ENCODE measurements at places on chromosomes 3 and 15.

GRCh38 chr15:84050076-84050475 lies 185.5 kb upstream of the GOLGA6L4 start:
- DNase-seq = no peak

- peak; percentile 18 for DNase-seq
Measured at GRCh38 chr15:40150163-40150925, 10.5 kb upstream of the BUB1B start.

DNA sequence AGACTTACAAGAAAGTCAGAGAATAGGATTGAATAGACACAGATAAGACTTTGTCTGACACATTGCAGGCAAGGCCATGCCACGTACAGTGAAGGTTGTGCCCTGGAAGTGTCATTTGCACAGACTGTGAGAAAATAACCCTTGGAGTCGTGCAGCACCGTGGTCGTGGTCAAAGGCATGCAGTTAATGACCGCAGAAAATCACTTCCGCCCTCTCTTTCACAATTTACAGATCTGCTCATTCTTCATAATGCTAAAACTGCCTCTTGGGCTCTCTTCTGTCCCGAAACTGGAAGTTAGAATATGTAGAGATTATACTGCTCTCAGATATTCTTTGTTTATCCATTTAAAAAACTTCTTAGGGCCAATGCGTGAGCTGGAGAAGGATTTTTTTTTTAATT lies 73.2 kb upstream of the CTXND1 start:
- DNase-seq = no peak

GRCh38 chr3:182637350-182638110 lies 155.8 kb upstream of the ATP11B start:
- no peak for DNase-seq

- no peak for DNase-seq
Measured at GRCh38 chr3:197352382-197352781, 54.0 kb upstream of the DLG1 start.

DNA sequence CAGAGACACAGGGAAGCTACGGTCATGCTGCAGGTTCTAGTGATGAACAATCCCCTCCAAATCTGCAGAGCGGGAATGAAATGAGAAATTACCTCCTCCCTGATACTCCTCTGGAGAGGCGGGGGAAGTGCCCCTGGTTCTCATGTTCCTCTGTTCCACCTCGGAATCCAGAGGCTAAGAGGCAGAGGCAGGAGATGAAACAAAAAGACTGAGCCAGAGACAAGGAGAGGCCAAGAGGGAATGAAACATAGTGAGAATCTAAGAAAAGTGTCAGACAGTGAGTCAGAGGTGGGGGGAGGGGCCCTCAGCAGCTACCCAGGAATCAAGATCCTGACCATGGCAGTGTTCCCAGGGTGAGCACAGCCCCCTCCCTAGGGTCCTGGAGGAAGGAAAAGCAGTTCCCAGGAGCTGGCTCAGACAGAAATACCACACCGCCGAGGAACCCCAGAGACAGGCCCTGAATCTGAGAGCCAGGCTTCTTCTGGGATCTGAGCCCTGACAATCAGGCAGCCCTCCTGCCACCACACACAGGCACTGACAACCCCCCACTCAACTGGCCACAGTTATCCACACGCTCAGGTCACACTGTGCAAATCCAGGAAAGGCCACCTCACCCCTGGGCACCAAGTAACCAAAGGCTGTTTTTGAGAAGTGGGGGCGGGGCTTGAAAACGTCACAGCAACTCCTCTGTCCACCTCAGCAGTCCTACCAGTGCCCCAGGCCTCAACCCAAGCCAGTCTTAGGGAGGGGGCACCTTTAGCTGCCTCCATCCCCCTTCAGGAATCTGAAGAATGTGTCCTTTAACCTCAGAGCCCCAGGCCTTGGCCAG lies 2.4 kb downstream of the CSRNP1 start:
- peak; percentile 81 for DNase-seq

DNA sequence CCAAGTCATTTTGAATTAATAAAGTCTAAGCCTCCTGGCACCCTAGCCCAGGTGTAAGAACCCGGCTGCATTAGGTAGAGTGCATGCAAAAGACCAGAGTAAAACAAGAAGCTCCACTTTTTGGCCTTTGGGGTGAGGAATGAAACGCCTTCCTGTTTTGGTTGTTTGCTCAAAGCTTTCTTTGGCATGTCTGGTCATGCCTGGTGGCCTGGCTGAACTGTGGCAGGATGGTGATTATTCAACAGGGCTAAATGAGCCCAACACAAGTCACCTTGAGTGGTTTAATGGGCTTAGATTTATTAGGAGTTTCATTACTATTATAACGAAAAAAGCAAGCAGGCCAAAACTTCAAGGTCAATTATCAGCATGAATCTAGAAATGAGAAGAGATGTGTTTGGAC lies 40.9 kb upstream of the LDHAL6B start:
- DNase-seq = no peak

GRCh38 chr15:58934114-58934447 lies 602 bp upstream of the SLTM start:
- no peak for DNase-seq

DNA sequence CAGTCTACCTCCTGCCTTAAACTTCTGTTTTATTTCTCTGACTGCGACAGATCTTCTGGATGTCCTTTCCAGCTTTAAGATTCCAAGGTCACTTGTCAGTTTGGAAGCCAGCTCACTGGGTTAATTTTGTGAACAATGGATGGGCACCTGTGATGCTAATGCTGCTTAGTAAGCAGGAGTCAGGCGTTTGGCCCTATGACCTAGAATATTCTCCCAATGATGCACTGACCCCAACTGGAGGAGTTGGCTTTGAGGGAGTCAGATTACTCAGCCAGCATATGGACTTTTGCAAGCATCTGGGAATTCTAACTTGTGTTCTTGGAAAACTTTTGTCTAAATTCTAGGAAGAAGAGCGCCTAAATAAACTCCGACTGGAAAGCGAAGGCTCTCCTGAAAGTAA lies 28.1 kb downstream of the HACD3 start:
- no peak for DNase-seq

DNA sequence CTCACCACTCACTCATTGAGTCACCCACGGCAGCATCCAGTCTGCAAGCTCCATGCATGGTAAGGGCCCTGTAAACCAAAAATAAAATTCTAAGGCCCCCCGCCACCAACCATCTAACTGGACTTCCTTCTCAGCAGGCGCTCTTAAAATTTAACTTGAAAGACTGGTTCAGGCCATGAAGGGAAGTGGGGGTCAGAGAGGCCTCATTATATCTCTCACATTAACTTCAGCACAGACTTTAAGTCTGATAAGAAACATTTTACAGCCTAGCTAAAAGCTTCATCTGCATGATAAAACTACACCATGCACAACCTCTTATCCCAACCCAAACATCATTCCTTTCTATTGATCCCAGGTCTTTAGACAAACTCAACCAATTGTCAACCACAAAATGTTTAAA lies 38.5 kb downstream of the FBLN2 start:
- no peak for DNase-seq

DNA sequence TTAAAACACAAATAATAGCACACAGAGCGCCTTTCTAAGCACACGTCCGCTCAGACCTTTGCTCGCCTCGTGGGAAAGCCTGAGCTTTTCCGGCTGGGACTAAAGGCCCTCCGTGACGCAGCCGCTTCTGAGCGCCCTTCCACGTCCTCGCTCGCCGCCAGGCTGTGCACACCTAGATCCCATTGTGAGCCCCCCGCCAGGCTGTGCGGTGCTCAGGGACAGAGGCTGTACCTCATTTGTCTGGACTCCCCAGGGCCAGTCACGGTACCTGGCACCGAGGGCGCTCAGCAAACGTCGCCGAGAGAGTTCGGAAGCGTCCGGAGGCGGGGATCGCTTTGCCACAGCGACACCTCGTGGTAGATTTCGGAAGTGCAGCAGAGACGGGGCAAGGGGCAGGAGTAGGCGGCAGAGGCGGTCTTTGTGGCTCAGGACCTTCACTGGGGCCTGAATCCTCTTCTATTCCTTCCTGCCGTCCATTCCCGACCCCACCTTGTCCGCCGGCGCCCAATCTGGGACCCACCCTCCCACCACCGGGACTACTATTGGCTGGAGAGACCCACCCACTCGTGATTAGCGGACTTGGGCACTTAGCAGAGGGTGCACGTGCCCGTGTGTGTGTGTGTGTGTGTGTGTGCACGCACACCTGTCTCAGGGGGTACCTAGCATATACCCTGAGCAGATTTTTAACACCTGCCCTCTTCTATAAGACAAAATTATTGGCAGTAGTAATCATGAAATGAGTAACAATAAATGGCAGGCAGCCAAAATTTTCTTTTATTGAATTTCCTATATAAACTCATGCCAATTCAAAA lies 65.6 kb downstream of the RHCG start:
- DNase-seq = peak; percentile 86

DNA sequence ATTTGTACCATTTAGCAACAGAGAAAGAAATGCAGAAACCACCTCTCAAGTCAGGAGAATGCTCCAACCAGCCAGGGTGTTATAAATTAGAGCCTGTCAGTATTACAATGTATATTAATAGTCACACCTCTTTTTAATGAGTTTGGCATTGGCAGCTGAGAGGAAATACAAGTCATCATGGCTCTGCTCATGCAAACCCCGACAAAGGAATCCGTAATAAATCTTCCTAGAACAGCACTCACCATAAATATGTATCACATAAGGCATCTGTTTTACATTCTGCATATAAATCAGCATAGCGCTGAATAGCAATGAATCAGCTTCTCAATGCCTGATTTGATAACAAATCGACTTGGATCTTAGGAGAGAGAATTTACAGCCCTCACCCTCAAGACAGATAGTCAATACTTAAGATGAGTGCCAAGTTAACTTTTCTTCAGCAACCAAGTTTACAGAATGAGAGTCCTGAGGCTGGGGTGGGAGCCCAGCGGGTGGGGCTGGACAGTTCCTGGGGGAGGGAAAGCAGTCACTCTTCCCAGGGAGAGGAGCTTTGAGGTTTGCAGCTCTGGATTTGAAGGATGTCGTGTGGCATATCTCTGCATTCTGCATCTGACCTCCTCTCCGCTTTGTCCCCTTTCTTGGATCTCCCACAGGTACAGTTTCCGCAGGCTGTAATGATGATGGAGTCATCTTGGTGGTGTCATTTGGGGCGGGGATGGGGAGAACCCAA lies 1034.4 kb upstream of the NR2F2 start:
- DNase-seq = no peak

DNA sequence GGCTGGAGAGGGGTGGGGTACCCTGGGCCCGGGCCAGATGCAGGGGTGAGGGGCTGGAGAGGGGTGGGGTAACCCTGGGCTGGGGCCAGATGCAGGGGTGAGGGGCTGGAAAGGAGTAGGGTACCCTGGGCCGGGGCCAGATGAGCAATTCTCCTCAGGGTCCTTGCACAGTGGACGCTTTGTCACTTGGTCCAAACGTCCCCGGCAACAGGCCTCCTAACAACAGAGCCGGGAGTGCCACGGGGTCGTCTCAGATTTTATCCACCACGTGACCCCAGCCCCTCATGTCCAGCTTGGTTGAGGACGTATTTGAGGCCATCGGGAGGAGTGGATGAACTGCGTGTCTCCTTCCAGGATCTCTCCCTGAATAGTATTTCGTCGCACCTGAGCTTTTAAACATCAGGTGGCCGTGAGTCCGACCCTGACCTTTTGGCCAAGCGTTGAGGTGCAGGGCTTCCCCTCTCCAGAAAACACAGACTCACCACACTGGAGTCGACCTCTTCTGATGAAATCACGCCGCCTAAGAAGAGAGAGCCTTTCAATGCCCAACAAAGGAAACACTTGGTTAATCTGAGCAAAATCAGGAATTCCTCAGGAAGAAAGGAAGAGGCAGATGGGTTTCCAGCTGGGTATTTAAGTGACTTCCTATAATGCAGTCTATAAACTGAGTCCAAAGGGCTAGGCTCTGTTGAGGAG lies 12.8 kb upstream of the LRRC15 start:
- no peak for DNase-seq

GRCh38 chr3:195570912-195571311 lies 12.8 kb downstream of the APOD start:
- DNase-seq = no peak

GRCh38 chr15:100592898-100593297 lies 9.1 kb downstream of the LINS1 start:
- DNase-seq = no peak

DNA sequence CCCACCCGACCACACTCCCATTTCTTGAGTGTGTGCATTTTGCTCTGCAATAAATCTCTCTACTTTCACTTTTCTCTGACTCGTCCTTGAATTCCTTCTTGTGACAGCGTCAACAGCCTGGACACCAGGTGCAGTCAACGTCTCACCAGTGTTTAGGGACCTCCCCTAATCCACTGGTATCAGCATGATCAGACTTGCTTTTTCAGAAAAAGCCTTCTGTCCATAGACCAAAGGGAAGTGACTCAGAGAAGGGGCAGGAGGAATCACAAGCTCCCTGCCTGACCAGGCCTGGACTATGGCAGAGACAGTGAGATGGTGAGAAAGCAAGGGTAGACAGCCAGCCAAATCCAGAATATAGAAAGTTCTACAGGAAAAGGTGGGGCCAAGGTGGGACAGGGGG lies 15.5 kb downstream of the CCR5 start:
- DNase-seq = no peak

DNA sequence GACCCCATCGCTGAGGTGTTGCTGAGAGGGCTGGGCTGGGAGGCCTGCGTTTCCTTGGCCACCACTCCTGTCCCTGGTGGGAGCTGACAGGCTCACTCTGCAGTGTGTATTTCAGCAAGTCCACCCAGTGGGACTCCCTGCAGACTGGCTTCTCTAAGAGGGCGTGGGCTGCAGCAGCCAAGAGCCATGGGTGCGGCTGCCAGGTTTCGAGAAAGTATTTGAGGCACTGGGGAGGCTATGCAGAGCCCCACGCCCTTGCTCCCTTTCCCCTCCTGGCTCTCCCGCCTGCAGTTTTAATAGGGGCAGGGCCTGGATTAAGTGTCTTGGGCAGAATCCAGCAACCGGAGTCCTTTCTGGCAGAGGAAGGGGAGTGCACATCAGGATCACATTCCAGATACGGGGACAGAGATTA lies 242.1 kb downstream of the THSD4 start:
- DNase-seq = peak; percentile 72

DNA sequence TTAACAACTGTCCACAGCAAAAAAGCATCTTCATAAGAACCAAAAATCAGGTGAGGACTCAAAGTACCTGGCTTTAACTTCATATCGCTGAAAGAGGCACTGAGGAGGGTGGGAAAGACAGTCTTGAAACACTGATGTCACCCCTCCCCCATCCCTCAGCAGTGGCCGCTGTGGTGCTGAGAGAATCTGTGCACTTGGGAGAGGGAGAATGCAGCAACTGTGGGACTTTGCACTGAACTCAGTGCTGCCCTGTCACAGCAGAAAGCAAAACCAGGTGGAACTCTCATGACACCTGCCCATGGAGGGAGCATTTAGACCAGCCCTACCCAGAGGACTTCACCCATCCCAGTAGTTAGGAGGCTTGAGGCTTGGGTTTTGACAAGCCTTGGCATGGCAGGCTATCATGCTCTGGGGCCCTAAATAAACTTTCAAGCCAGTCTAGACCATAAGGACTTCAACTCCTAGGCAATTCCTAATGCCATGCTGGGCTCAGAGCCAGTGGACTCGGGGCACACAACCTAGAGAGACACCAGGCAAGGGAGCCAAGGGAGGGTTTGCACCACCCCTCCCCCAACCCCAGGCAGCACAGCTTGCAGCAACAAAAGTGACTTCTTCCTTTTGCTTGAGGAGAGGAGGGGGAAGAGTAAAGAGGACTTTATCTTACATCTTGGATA lies 6.1 kb upstream of the ZSCAN2 start:
- DNase-seq = no peak

GRCh38 chr3:72970942-72971341 lies 25.7 kb upstream of the PPP4R2 start:
- DNase-seq = no peak

GRCh38 chr3:63582943-63583500 lies 69.5 kb upstream of the SNTN start:
- DNase-seq = no peak

- DNase-seq = peak; percentile 59
Measured at GRCh38 chr3:99842826-99843589, 25.3 kb downstream of the CMSS1 start.

Data from muscle of arm (tissue), 14 donors.